ENCODE measurements at places on chromosomes 3 and 15.

DNA sequence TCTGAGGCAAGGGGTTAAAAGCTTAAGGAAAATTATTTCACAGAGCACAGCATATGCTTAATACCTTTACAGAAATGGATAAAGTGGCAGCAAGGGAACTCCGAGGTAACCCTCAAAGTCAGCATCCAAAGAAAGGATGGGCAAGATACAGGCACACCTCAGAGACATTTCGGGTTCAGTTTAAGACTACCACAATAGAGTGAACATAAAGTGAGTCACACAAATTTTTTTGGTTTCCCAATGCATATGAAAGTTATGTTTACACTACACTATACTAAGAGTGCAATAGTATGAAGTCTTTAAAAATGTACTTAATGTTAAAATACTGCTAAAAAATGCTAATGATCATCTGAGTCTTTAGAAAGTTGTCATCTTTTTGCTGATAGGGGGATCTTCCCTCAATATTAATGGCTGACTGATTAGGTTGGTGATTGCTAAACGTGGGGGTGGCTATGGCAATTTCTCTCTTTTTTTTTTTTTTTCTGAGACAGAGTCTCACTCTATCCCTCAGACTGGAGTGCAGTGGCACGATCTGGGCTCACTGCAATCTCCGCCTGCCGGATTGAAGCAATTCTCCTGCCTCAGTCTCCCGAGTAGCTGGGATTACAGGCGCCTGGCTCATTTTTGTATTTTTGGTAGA, 10.0 kb downstream of the UBR1 start:
- no peak for DNase-seq

DNA sequence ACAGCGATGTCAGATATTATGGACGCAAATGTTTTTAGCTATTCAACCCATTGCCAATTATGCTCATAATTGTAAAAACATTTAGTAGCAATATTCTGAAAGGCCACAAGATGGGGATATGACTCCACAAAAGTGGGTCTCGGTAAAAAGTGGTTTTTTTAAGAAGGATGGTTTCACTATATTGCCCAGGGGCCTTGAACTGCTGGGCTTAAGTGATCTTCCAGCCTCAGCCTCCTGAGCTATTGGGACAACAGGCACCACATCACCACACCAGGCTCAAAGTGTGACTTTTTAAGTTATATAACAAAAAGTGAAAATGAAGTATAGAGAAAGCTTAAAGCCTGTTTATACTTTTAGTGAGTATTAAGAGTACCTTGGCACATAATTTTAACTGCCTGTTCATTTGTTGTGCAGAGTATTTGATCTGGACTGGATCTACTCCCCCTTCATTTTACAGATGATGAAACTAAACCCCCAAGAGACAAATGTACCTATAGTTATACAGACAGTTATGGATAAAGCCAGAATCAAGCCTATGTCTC, 9.4 kb downstream of the NAA50 start:
- DNase-seq, result peak; percentile 13

GRCh38 chr15:56346414-56346813, 18.8 kb upstream of the TEX9 start:
- no peak for DNase-seq

- DNase-seq, result peak; percentile 10
These were observed 754 bp downstream of the B3GNT5 start for GRCh38 chr3:183253528-183254486.

DNA sequence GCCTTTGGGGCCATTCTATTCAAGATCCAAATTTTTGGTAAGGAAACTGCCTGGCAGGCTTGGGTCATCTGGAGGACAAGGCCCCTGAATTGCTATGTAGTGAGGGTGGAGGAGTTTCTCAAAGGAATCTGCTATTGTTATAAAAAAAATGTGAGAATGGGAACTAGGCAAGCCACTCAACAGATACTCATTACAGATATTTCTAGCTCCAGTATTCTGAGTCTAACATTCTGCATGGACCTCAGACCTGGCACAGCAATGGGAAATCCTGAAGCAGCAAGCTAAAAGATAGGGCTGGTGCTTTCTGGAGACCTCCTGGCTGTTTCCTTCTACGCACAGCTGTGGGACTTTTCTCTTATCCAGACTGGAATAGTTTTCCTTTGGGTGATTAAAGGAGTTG, 430.7 kb upstream of the RBMS3 start:
- no peak for DNase-seq

- no peak for DNase-seq
These were observed 2.0 kb upstream of the CEMIP start for GRCh38 chr15:80777137-80777536.

DNA sequence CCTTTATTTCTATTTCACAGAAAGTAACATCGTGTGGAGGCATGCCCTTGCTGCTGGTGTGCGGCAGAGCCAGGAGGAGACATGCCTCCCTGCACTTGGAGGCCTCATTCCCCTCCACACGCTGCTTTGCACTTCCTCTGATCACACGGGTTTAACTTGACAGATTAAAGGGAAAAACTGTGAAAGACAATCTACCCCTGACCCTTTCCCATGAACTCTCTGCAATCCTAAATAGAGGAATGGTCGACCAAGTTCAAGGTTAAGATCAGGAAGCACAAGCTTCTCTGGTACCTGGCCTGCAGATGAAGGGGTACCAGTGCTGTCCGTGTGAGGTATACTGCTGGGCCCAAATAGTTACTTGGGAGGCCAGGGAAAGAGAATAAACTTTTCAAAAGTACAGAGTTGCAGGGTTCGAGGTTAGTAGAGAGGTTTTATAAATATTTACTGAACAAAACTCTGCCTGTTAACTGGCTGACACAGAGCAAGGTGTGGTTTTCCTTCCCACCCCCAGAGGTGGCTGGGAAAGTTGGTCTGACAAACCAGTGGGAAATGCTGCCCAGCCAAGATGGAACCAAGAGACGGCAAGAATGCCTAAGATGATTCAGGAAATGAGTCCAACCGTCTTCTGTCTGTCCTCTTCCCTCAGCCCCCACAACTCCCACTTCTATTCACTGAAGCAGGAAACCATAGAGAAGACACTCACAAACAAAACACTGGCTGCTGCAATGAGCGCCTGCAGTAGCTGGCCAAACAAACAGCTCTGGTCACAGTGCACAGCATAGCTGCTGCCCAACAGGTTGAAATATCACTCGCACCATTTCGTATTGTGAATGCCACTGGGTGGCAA, 79.6 kb downstream of the IGF2BP2 start:
- no peak for DNase-seq

DNA sequence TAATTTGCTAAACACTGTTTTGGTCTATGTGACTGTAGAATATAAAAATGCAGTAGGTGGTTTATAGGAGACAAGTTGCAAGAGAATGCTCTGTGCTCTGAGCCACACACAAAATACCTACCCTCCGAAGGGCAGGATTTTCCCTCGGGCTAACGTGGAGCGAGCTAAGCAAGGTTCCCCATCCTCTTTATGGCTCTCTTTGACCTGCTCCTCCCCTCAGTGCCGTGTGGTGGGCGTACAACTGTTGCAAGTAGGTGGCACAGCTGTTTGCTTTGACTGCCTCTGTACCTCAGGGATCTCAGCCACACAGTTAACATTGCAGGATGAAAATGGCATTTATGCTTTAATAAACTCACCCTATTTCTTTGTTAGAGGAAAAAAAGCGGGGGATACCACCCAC, 339.1 kb downstream of the SATB1 start:
- DNase-seq, result no peak

- no peak for DNase-seq
These were observed 33.3 kb downstream of the GABPB1 start for GRCh38 chr15:50321680-50322210.

- DNase-seq, result no peak
These were observed 13.2 kb downstream of the SPSB4 start for GRCh38 chr3:141064255-141064926.
